ENCODE measurements at places on chromosomes 16 and 17. TPM values are rescaled to one million over a fixed set of nuclear protein-coding genes. Genes with fewer than 3 reads are reported as not detected.

DNA sequence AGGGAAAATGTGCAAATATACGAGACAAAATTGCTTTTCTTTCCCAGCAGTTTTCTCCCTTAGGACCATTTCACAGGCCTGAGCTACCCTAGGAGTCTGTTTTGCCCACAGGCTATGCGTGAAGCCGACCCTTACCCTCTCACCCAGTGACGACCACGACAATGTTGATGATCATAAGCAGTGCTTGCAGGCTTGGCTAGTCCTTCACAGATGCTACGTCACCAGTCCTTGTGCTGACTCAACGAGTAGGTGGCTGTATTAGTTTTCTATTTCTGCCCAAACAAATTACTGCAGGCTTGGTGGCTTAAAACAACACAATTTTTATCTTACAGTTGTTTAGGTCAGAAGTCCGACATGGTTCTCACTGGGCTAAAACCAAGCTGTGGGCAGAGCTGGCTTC is 574.6 kb upstream of the HSBP1 start:
- DNase-seq: no peak

DNA sequence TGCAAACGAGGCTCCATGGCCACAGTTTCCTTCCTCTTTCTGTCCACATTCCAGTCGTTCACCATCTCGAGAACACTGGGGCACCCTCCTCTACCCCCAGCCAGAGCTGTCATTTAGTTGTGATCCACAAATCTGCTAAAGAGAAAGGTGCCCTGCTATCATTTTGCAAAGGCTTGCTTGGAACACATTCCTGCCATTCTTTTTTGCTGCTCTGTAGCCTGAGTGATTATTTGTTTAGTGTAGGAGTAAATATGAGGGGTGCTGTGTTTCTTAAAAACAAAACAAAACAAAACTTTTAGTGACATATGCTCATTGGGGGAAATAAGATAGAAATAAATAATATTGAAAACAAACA is 166.7 kb downstream of the PRKCA start:
- DNase-seq: no peak

DNA sequence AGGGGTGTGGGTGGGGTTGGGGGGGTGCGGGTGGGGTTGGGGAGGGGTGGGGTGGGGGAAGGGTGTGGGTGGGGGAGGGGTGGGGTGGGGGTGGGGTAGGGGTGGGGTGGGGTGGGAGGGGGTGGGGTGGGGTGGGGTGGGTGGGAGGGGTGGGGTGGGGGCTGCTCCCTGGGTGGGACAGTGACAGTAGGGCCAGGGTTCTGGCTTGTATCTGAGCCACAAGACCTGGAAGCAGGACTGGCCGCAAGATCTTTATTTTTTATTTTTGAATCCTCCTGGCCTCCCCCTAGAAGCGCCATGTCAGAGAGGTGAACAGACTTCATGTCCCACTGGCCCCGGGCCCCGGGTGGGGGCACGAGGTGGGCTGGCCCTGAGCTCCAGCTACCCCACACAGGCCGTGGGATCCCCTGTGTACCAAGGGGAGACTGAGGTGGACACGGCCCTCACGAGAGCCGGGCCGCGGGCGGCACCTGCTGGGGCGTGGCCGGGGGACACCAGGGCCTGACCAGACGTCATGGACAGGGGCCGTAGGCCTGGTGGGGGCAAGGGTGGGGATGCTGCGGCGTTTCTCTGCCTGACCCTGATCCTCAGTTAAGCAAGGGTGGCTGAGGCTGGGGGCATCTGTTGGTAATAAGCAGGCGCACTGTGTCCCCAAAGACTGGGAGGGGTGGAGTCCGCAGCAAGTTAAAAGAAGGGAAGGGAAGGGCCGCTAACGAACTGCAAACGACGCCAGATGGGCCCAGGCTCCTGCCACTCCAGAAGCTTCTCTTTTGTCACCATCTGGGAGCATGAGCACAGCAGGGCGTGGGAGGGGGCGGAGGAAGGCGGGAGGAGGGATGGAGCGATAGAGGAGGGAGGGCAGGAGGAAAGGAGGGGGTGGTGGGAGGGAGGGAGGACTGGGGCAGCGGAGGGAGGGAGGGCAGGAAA is 22.3 kb upstream of the PABPN1L start:
- no peak for DNase-seq

DNA sequence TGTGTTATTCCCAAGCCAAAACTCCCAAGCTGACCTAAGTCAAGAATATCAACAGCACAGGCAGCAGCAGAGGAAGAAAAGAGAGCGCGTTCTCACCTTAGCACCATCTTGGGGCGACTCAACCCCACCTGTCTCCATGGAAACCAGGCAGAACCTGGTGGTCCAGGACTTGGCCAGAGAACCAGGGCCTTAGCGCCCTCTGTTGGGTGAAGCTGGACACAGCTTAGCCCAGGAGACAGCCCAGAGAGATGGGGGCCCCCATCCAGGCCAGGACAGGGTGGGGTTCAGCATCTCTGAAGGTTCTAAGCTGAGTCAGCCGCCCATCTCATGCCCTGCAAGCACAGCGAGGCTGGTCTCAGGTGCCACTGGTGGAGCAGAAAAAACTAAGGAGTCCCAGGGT is 60.1 kb upstream of the TMEM132E start:
- DNase-seq: no peak

DNA sequence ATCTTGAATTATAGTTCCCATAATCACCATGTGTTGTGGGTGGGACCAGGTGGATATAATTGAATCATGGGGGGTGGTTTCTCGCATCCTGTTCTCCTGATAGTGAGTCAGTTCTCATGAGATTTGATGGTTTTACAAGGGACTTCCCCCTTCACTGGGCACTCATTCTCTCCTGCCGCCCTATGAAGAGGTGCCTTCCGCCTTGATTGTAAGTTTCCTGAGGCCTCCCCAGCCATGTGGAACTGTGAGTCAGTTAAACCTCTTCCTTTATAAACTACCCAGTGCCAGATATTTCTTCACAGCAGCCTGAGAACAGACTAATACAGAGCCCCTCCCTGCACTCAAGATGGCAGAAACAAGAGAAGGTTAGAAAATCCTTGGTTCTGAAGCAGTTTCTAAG is 26.4 kb downstream of the LDAF1 start:
- DNase-seq: no peak

GRCh38 chr17:76946111-76946771 is 78.0 kb downstream of the MGAT5B start:
- no peak for DNase-seq

- DNase-seq: no peak
Observed at GRCh38 chr16:72256398-72257066, 84.6 kb upstream of the PMFBP1 start.

The TNFRSF13B gene
- not detected for polyA plus RNA-seq
